ENCODE measurements at places on chromosomes 5 and 9.

GRCh38 chr5:172830275-172830799, 3.7 kb upstream of the ERGIC1 start:
- DNase-seq: no peak

DNA sequence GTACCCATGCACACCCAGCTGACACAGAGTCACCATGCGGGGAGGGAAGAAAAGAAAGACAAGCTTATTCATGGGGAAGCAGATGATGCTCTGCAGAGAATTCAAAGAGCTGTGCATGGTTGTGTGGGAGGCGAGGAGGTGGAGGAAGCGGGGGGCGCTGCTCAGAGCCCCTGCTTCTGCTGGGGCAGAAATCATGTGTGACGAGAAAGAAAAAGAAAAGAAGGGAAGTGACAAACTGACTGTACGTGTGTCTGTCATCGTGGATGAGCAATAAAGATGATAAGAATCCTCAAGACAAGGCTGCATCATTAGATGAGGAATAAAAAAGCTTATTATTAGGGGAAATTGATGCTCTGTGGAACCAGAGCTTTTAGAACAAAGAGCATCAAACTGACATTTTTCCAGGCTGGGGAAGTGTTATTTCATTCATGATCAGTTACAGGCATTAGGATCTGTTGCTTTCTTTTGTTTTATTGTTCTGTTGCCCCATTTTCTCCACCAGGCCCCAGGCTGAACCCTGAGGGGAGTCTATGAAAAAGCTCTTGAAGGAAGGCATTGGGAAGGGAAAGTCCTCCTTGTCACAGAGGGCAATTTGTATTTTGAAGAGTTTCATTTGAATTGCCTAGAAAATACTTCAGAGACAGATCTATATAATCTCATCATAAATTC, 20.3 kb upstream of the SH3RF2 start:
- no peak for DNase-seq

GRCh38 chr9:110069326-110070248, 138.4 kb downstream of the C9orf152 start:
- DNase-seq: no peak

DNA sequence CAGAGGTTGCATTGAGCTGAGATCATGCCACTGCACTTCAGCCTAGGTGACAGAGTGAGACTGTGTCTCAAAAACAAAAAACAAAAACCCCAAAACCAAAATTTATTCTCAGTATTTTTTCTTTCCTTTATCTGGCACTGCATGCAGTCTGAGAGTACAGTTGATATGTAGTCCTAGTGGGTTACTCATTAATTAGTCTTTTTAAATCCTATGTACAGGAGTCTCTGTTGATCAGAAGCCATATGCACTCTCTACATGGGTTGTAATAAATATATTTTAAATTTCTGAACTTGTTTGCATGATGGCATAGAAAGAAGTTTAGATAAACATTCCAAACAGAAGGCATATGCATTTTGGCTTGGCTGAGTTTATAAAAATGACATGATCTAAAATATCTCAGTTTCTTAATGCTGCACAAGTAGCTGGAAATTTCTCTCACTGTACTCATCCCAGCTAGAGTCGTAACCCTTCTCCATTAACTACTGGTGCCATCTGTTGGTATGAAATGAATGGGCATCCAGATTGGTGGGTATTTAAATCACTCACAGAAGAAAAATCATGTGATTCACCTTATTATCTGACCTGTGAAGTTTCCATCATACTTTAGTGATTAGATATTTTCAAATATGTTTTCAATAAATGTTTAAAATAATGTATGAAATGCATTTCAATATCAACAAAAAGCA, 284.8 kb downstream of the CTNND2 start:
- no peak for DNase-seq

- no peak for DNase-seq
These were observed 29.7 kb upstream of the C9orf72 start for GRCh38 chr9:27602954-27603353.

Measured in stimulated activated CD8-positive, alpha-beta memory T cell treated with anti-CD3 and anti-CD28 coated beads, Interleukin-15, amount 100 ng/mL, for 48 hours (primary cell).